Stimulated activated CD4-positive, alpha-beta T cell treated with anti-CD3 and anti-CD28 coated beads, Interleukin-15, amount 100 ng/mL, for 1 hour (primary cell): ENCODE measurements at places on chromosomes 1 and 21.
A peak's percentile ranks its signal among the peaks of the same experiment; 100 is the strongest.

GRCh38 chr1:3672231-3672970 lies 20.1 kb downstream of the TP73 start:
- no peak for DNase-seq

DNA sequence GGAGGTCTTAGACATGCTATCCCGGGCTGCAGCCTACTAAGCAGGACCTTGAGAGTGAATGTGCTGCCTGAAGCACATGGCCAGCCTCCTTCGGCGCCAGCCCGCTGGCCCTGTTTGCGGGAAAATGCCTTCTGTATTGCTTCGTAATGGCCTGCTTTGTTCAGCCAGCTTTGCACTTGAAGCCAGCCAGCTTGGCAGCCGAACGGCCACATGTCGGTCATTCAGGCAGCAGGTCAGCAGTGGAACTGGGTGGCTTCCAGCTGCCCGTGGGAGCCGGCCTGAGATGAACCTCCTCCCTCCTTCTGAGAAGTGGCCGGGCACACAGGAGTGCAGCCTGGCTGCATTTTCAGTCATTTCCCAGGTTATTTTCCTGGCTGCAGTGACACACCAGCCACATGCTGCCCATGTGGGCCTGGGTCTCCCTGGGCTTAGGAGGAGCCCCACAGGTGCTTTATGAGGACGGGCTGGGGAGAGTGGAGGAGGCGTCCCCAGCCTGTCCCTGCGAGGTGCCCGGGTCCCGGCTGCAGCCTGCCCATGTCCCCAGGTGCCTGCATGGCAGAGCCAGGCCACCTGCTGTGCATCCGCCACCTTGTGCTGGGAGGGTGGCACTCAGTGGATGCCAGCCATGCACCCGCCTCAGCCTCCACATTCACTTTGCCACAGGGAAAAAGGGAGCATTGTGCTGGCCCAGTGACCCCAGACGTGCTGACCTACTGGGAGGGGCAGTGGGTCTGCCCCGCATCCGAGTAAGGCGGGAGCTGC lies 103.5 kb downstream of the SIK1 start:
- DNase-seq: no peak

DNA sequence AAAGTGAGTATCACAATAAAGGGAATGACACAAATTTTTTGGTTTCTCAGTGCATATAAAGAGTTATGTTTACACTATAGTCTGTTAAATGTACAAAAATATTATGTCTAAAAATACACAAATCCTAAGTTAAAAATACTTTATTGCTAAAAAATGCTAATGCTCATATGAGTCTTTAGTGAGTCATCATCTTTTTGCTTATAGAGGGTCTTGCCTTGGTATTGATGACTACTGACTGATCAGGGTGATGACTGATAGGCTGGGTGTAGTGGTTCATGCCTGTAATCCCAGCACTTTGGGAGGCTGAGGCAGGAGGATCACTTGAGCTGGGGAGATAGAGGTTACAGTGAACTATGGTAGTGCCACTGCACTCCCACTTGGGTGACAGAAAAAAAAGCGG lies 12.9 kb upstream of the NUF2 start:
- DNase-seq: no peak

DNA sequence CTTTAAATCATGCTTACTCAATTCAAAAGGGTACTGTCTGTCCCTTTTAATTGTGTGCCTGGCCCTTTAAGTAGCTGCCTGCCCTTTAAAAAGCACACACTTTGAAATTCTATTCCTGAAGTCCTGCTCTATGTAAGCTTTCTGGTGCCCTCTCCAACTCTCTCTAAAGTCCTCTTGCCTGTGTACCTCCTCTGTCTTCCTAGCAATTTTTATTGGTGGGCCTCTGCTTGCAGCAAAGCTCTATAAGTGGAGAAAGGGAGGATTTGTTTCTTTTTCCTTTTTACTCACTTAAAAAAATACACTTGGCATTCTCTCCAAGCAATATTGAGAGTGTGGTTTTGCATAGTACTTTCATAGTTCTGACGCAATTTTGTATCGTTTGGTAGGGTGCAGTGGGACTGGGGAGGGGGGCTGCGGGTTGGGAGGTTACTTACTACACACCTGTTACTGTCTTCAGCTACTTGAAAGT lies 135.4 kb downstream of the LMO4 start:
- DNase-seq: no peak

- no peak for DNase-seq
Measured at GRCh38 chr1:63327417-63328054, 5.2 kb downstream of the FOXD3 start.

- no peak for DNase-seq
Measured at GRCh38 chr1:35398739-35399138, 130.2 kb downstream of the ZMYM4 start.

DNA sequence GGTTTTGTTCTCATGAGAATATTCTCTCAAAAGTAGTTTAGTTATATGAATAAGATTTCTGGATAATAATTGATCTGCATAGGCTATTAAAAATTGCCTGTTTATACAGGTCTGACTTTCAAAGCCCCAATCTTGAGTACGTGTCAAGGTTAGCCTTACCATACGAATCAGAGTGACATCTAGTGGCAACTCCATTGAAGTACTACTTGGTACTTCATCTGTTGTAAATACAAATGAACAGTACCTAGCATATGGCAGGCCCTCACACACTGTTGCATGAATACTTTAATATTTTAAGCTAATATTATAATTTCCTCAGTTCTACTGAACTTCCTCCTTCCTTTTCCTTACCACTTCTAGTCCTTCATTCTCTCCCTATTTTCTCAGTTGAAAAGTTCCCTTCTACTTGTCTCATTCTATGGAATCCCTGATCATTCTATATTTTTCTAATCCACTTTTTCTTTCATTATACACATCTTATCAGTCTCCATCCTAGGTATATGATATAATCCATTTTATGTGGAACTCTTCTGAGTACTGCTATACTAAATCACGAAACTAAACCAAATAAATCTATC lies 101.2 kb downstream of the AKT3 start:
- no peak for DNase-seq

DNA sequence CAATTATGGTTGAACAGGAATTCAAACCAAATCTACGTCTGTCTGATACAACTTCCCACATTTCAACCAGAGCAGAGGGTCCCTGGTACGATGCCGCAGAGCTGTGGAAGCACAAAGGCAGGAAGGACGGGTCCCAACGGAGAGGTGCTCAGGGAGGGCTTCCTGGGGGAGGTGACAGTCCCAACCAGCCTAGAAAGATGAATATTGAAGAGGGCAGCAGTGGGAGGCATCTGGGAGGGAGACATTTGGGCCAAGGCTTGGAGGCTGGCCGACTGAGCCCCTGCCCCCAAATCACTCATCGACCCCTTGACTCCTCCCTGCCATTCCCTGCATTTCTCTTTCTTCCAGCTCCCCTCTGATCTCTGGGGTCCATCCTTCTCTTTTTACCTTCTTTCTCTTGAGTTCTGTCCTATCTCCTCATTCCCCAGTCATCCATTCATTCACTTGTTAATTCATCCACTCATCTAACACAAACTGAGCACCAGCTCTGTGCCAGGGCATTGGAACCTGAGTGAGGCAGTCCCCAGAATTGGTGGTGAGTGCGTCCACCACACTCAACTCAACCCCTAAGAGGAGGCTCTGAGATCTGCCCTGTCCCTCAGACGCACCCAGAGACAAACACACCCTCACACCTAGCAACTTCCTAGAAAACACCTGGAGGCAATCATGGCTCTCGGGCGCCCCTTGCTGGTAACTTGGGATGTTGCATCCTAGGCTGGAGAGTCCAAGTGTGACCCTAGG lies 13.2 kb upstream of the CELA3B start:
- DNase-seq: peak; percentile 62

DNA sequence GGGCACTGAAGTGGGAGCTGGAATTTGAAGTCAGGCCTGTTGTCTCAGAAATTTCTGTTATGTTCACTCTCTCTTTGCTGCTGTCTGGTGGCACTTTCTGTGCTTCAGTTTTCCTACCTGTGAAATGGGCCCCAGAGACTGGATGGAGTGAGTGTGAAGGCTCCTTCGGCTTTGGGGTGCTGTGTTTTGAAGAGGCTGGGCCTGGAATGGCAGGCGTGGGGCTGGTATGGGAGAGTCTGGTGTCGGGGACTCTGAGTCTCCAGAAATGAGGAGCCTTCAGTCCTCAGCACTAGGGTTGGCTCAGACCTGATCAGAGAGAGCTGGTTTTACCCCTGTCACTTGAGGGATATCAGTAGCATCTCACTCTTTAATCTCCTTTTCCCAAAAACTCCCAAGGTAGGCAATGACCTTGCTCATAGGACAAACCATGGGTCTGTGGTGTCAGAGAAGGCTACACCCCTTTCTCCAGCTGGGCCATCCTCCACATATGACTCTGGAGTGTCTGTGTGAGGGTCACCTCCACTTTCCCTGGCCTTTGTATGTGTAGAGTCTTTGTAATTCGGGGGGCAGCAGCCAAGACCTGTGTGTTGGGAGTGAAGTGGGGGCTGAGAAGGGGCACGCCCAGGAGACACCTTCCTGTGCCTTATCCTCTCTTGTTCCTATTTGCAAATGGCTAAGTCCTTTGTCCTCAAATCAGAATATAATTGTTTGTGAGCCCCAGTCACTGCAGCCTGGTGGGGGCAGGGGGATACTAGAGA lies 279.9 kb downstream of the PTPRU start:
- DNase-seq: no peak

DNA sequence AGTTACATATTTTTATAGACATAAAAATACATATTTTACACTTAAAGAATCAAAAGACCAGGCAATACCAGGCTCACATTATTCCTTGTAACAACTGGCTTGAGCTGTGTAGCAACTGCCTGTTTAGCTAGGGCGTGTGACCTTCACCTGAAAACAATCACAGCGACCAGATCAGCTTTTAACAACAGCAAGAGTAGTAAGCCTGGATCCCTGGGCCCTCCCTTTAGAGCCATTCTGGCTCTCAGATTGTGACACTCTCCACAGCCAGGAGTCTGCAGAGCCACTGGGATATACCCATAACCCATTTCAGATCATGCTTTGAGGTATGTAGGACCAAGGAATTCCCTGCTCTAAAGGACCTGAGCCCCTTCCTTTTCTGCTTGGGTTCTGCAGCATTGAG lies 29.4 kb upstream of the GNG4 start:
- no peak for DNase-seq

GRCh38 chr21:24395320-24395923 lies 1211.9 kb downstream of the MRPL39 start:
- DNase-seq: no peak

DNA sequence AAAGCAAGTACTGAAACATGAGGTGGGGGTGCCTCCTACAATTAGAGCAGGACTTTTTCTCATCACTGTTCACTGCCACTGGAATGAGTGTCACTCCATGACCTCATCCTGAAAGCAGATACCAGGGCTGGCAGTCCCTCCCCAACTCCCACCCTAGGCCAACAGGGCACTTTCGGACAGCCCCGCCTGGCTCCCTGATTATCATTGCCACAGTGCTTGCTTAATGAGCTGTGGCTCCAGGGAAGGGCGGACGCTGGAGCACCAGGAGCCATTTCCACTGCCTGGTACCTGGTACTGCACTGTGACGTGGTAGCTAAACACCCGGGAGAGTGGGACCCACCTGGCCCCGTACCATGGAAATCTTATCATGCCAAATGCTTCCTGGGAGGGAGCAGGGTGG lies 22.3 kb downstream of the SLC9A1 start:
- no peak for DNase-seq

- DNase-seq: no peak
Measured at GRCh38 chr1:186864296-186864695, 35.5 kb downstream of the PLA2G4A start.

- no peak for DNase-seq
Measured at GRCh38 chr1:12616709-12617373, 1.2 kb downstream of the DHRS3 start.

GRCh38 chr21:46457801-46458314 lies 833 bp upstream of the DIP2A start:
- peak; percentile 27 for DNase-seq

GRCh38 chr1:115680730-115681111 lies 39.0 kb downstream of the VANGL1 start:
- DNase-seq: no peak

DNA sequence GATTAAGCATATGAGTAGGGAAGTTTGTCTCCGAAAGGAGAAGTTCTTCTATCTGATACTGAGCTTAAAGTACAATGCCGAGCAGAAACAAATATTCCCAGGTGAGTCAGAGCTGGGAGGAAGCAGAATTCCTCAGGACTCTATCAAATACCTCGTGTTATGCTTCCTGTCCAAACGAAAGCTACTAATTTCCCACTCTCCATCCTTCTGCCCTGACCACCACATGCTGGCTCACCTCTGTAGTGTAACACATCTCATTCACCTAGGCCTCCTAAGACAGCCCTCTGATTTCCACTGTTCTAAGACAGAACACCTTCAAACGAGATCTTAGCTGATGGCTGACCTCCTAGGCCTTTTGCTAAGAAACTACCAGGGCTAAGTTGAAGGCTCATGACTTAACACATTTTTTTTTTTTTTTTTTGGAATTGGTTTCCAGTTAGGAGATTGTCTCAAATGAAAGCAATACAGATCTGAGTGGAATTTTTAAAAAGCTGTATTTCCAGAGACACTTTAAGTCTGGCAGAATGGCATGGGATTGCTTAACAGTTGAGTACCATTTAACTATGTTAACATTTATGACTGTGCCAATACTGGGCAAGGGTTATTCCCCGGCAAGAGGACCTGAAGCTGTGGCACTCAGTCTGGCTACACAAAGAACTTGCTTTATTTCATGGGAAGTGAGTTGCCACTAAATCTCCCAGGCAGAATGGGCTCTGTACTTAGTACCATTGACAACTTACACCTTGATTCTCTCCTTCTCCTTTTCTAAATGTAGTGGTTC lies 583.4 kb downstream of the DPYD start:
- no peak for DNase-seq

GRCh38 chr1:30446508-30446907 lies 276.9 kb downstream of the MATN1 start:
- DNase-seq: no peak

DNA sequence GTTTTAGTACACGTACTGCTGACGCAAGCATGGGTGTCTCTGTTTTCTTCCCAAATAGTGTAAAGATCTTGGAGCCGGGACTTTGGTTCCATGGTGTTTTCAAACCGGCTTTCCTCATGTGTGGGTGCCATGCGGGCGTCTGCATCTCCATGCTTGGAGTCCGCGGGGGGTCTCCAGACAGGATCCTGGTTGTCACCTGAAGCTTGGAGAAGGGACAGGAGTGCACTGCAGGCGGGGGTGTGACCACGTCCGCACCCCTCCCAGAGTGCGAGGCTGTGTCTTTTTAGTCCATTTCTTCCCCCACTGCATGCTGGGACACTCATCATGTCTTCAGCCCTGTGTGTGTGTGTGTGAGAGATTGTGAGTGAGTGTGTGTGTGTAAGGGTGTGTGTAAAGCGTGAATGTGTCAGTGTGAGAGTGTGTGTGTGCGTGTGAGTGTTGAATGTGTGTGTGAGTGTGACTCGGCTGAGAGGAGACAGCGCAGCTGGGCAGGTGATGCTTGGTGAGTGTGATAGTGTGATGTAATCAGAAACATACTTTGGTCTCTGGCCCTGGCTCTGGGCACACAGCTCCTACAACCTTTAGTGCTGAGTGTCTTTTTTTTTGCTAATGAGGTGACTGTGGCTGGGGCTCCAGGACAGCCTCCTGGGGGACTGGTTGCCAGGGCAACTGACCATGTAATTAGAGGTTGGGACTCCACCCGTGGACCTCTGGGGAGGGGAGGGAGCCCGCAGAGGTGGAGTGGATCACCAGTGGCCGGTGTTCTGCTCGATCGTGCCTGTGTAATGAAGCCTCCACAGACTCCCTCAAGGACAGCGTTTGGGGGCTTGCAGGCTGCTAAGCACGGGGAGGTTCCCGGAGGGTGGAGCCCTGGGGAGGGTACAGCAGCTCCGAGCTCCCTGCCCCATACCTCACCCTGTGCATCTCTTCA lies 55.1 kb downstream of the AGPAT3 start:
- no peak for DNase-seq
